ENCODE measurements at places on chromosomes 7 and 10. TPM values are rescaled to one million over a fixed set of nuclear protein-coding genes. Genes with fewer than 3 reads are reported as not detected.

MMP21 gene
- polyA plus RNA-seq = not detected

DNA sequence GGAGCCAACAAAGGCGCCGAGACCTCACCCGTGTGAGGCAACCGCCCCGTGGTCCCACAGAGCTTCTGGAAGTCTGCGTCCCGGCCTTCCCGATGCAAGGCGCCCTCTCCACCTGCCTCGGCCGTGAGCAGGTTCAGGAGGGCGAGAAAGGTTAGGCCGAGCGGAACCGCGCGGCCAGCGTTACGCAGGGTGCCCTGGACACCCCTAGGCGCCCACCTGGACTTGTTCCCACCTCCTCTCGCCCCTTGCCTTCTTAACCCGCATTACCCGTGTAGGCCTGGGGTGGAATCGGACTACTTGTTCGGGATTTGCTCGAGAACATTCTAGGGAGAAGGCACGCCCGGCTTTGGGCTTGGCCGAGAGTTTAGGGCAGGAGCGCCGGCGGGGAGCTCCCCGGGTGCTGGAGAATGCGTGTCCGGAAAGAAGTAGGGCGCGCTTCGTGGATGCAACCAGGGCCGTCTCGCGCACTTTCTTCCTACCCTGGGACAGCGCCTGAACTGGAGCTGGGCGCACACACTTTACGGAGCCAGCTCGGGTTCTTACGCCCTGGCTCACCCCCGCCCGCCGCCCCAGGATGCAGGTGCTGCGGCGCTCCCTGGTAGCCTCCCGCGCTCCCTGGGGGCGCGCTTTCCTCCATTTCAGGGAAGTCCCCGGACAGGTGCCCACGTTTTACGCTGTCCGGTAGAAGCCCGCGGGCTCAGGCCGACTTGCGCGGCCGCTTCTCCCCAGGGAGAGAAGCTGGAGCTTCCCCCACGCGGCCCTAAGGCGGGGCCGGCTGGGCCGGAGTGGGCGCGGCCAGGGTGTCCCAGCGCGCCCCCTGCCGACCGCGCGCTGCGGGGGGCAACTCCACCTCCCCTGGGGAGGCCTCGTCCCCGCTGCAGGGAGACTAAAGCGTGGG lies 74.5 kb downstream of the INSIG1 start:
- DNase-seq = no peak

- no peak for DNase-seq
Observed at GRCh38 chr10:133143200-133143533, 16.9 kb upstream of the KNDC1 start.

DNA sequence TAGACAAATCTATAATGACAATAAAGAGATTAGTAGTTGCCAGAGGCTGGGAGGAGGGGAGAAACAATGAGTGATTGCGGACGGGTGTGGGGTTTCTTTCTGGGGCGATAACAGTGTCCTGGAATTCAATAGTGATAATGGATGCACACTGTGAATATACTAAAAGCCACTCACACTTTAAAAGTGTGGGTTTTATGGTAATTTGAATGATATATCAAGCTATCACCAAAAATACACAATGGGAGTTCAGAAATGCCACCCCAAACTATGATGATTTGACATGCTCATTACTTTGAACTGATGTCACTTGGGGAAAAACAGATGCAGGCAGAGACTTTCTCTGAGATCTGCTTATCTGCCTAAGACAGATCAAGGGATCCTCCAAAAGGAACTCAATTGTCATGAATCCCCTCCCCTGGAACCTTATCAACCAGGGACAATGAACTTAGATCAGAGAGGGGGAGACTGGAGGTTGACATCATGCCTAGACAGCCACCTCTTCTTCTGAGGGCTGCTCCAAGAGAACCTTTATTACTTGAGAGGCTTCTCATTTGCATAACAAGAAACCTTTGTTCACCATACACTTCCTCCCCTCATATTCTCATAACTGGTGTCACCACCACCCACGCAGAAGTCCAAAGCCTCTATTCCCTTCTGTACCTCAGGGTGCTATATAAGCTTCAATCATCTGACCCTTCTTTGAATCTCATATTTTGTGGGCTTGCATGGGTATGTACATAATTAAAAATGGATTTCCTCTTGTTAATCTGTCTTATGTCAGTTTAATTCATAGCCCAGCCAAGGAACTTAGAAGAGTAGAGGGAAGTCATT lies 14.8 kb upstream of the ZC3HAV1 start:
- DNase-seq = no peak

DNA sequence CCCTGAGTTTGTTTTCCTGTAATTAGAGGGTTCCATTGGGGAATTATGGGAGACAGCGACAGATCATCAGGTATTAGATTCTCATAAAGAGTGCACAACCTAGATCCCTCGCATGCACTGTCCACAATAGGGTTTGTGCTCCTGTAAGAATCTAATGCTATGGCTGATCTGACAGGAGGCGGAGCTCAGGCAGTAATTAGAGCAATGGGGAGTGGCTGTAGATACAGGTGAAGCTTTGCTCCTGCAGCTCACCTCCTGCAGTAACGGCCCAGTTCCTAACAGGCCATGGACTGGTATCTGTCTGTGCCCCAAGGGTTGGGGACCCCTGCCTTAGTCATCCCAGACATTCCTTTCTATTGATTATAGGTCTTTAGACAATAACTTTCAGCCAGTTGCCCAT lies 894 bp upstream of the ZSCAN21 start:
- no peak for DNase-seq
